Endodermal cell (in vitro differentiated cells): ENCODE measurements at places on chromosomes 16 and 17.
A peak's percentile ranks its signal among the peaks of the same experiment; 100 is the strongest.

DNA sequence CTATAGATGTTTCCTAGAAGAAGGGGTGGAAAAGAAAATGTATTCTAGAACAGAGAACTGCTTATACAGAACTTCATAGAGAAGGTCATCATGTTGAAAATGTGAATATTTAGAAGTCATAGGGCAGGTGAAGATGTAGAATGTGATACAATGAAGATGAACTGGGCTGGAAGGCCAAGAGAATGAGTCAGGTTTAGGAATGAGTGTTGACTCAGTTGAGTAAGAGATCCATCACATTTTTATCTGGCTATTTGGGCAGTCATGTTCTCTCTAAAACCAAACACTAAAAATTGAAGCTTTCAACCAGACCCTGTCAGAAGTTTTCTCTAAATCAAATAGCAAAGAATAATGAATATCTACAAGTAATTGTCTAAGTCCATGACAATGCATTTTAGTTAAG lies 660.5 kb downstream of the KCNJ2 start:
- no peak for DNase-seq

DNA sequence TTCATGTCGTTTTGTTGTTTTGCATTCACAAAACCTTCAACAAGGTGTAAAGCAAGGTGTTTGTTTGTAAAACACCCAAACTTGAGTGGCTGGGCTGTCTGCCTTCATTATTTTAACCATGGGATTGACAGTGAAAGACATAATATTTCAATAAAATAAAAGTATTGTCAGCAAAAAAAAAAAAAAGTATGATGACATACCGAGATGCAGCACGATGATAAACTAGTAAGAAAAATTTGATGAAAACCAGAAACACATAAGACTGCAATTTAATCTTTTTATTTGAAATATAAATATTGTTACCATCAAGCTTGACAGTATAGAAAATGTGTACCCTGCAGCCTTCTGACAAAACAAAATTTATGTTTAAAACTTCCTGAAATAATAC lies 419.3 kb upstream of the DYNLRB2 start:
- DNase-seq, result no peak

DNA sequence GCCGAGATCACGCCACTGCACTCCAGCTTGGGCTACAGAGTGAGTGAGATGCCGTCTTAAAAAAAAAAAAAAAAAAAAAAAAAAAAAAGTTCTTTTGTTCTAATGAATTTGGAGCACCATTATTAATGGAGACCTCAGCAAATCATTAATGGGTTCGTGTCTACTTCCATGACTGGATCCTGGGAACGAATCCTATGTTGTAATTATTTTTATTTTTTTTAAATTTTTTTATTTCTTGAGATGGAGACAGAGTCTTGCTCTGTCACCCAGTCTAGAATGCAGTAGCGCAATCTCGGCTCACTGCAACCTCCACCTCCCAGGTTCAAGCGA lies 30.7 kb downstream of the SPOP start:
- no peak for DNase-seq

DNA sequence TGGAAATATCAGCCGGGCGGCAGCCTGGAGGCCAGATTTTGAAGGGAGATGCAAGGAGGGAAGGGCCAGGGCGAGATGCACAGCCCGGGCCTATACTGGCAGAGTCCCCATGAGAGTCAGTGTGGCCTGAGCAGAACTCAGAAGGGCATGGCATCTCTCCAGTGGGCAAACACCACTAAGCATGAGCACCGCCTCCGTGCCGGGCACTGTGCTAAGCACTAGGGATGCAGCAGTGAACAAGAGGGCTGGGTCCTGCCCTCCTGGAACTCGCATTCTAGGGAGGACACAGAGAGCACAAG lies 33.5 kb downstream of the TK2 start:
- no peak for DNase-seq

DNA sequence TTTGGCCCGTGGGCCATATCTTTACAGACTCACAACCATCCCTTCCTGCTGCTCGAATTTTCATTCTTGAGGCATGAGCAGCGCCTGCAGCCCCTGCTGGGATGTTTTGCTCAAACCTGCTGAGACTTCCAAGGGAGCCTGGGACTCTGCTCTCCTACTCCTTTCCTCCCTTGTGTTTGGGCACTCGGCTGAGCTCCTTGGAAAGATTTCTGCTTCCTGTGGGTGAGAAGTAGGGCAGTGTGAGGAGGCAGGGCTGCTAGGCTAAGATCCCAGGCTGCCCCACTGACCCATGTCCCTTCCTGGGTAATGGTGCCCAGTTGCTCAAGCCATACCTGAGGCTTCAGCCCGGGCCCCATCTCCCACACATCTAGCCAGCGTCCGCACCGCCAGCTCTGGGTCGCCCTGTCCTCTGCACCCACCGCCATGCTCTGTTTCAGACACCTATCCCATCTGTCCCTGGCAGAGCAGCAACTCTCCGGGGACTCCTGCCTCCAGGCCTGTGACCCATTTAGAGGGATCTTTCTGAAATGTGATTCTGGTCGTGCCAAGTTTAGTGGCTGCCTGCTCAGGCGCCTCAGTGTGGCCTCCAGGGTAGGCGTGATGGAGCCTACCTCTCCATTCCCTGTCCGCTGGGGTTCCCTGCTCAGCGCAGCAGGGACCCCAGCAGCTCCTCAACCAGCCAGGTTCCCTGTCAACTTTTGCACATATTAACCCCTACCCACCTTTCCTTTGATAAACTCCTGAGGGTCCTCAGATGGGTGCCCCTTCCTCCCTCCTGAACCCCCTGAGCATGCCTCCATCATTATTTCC lies 190.1 kb downstream of the CCDC182 start:
- DNase-seq, result peak; percentile 75
